ENCODE measurements at places on chromosomes 13 and 19.

DNA sequence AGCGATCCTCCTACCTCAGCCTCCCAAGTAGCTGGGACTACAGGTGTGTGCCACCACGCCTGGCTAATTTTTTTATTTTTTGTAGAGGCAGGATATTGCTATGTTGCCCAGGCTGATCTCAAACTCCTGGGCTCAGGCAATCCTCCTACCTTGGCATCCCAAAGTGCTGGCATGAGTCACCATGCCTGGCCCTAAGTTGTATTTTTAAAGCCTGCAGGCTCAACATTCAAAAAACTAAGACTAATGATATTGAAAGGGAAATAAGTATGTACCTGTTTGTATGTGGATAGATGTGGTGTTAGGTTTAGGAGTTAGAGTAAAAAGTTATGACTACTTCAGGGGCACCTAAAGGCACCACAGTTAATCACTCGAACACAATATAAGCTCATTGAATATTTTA is 5.4 kb upstream of the IPO5 start:
- DNase-seq, result no peak

GRCh38 chr13:59000770-59001169 is 1163.0 kb downstream of the DIAPH3 start:
- no peak for DNase-seq

- no peak for DNase-seq
Measured at GRCh38 chr13:32752997-32753606, 166.8 kb downstream of the PDS5B start.

GRCh38 chr13:48731957-48732569 is 78.3 kb downstream of the CYSLTR2 start:
- peak; percentile 39 for DNase-seq

GRCh38 chr13:99144306-99144705 is 56.3 kb upstream of the UBAC2 start:
- no peak for DNase-seq

DNA sequence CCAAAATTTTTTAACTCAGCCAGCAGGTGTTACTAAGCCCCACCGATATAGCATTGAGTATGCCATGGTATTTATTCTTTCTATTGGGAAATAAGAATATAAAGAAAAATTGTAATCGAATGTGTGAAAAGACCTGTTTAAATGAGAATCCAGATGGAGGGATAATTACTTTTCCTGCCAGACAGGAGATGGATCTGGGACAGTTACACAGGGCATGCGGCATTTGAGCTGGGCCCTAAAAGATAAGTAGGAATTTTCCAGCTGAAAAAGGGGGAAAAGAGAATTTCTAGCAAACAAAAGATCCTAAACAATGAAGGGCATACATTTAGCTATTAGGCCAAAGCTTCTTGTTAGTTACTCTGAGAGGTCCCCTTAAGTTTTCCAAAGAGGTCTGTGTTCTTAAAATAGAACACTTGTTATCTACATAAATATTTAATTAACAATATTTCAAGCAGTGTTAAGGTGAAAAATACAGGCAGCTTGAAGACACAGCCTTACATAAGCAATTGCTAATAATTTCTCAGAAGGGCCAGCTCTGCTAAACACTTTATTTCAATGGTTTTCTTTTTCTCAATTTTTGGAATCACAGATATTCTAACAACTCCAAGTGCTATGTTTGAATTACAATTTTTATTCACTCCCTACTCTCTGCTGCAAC is 63.7 kb downstream of the TBC1D4 start:
- DNase-seq, result no peak

DNA sequence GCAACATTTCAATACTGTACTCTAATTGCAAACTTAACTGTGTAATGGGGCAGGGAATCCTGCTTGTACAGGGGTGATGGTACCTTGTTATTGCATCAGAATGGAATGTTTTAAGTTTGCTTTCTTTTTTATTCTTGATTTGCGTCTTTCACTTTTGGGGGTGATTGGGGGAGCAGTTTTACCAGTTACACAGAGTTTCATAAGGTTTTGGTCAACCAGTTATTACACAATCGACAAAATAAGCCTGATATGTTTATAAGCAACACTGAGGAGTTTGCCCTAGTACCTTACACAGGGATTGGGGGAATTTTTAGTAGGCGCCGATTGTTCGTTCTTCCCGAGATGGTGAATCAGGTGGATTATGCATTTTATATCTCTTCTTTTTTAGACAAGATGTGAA is 2.7 kb downstream of the KLF5 start:
- DNase-seq, result peak; percentile 9

DNA sequence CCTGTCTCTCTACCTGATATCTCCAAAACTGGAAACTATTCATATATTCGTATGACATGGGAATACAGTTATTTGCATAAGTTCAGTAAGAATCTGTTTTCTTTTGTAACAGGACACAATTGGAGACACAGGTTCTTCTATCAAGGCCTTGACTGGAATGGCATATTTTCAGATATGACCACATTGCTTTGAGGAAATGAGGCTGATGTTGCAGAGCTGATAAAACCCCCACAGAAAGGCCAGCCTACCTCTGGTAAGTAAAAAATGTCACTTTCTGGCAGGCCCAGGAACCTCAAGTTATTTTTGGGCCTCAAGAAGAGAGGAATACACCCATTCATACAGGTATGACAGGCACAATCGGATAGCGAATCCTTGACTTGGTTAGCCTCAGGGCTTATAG is 29.5 kb upstream of the KBTBD6 start:
- no peak for DNase-seq

GRCh38 chr19:13958043-13958442 is 5.7 kb downstream of the DCAF15 start:
- DNase-seq, result no peak

DNA sequence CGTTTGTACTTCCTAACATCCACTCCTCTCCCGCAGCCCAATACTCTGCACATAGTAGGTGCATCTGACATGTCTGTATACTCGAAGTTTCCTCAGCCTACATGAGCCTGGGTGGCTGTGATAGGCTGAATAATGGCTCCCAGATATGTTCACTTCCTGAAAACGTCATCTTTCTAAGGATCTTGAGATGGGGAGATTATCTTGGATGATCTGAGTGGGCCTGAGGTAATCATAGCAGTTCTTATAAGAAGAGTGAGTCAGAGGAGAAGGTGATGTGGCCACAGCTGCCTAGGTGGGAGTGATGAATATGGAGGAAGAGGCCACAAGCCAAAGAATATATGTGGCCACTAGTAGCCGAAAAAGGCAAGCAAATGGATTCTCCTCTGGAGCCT is 84.2 kb downstream of the AKAP11 start:
- DNase-seq, result no peak

DNA sequence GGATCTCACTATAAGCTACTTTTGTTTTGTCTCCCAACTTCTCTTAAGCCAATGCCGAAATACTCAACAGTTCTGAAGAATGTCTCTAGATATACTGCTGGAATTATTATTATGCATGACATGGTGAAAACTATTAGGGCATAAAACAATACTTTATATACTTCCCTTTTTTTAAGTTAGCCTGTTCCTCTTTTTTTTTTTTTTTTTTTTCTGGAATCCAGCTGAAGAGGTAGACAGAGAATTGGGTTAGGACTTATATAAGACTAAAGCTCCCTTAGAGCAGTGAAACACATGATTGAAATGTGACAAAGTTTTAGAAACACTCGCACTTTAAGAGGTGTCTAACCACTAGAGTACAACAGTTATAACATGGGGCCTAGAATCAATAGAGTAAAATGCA is 850.9 kb upstream of the PCDH9 start:
- no peak for DNase-seq

DNA sequence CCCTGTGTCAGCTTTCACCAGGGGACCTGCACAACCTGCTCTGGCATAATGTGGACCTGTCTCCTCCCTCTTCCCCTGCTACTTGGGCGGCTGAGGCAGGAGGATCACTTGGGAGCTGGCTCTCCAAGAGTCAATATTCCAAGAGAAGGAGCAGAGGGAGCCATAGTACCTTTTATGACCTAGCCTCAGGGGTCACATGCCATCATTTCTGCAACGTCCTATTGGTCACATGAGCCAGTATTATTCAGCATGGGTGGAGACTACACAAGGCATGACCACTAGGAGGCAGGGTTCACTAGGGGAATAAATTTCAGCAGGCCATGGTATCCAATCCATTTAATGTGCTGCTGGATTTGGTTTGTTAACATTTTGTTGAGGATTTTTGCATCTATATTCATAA is 12.0 kb upstream of the SHFL start:
- peak; percentile 52 for DNase-seq

- DNase-seq, result no peak
Measured at GRCh38 chr13:49315756-49316482, 68.2 kb downstream of the CDADC1 start.

GRCh38 chr19:8337728-8338127 is 5.3 kb downstream of the KANK3 start:
- DNase-seq, result no peak

- peak; percentile 46 for DNase-seq
Measured at GRCh38 chr19:633786-634639, 676 bp upstream of the POLRMT start.

DNA sequence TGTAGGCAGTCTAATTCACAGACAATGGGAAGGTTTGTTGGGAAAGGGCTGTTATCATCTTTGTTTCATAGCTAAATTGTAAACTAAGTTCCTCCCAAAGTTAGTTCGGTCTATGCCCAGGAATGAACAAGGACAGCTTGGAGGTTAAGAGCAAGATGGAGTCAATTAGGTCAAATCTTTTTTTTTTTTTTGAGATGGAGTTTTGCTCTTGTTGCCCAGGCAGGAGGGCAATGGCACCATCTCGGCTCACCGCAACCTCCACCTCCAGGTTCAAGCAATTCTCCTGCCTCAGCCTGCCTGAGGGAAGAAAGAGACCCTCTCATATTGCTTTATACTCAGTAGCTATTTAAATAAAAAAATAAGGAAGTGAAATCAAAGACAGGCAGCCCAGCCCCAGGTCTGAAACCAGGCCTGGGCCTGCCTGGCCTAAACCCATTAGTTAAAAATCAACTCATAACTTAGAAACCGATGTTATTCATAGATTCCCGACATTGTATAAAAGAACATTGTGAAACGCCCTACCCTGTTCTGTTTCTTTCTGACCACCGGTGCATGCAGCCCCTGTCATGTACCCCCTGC is 297.4 kb upstream of the SGCG start:
- DNase-seq, result no peak

- DNase-seq, result peak; percentile 94
Measured at GRCh38 chr13:93227280-93227877, 772 bp downstream of the GPC6 start.

GRCh38 chr19:5340637-5341447 is at the start of gene PTPRS:
TSS of gene PTPRS (minus strand) at chr19:5340812. CDS start at chr19:5286140, 54,672 bp downstream.
- peak; percentile 87 for DNase-seq

DNA sequence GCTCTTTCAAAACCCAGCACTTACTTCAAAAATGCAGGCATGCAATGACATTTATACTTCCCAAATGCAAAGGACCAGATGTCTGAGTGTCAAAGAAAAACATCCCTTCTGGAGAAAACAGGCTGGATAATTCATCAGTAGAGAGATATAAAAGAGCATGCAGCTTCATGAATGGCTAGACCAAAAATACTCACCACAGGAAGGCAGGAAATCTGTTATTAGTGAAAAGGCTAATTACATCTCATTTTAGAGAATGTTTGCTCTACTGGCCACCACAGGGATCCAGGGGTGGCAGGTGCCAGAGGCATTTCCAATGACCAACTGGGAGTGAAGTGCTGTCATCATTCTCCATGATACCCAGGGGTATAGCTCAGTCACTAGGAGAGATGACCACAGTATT is 106.5 kb downstream of the LHFPL6 start:
- DNase-seq, result peak; percentile 94

GRCh38 chr13:39685652-39686051 is 30.2 kb downstream of the COG6 start:
- DNase-seq, result no peak

GRCh38 chr13:40406405-40407120 is 259.9 kb downstream of the FOXO1 start:
- DNase-seq, result no peak

GRCh38 chr13:77915686-77916085 is 2.9 kb downstream of the EDNRB start:
- DNase-seq, result no peak

DNA sequence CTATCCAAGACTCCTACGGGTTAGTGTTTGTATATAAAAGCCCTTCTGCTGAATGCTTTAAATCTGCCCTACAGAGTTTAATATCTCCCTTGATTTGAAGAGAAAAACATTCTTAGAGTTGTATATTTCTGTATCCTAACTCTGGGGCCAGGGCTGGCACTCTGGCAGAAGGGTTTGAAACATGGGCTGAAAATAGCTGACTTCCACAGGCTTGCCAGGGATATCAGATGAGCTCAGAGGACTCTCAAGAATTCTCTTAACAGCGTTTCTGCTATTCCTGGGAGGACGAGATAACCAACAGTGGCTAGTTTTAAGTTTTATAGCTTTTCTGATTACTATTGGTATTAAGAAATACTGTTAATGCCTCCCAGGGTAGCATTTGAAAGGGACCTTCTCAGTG is 127.5 kb downstream of the LIG4 start:
- DNase-seq, result no peak

DNA sequence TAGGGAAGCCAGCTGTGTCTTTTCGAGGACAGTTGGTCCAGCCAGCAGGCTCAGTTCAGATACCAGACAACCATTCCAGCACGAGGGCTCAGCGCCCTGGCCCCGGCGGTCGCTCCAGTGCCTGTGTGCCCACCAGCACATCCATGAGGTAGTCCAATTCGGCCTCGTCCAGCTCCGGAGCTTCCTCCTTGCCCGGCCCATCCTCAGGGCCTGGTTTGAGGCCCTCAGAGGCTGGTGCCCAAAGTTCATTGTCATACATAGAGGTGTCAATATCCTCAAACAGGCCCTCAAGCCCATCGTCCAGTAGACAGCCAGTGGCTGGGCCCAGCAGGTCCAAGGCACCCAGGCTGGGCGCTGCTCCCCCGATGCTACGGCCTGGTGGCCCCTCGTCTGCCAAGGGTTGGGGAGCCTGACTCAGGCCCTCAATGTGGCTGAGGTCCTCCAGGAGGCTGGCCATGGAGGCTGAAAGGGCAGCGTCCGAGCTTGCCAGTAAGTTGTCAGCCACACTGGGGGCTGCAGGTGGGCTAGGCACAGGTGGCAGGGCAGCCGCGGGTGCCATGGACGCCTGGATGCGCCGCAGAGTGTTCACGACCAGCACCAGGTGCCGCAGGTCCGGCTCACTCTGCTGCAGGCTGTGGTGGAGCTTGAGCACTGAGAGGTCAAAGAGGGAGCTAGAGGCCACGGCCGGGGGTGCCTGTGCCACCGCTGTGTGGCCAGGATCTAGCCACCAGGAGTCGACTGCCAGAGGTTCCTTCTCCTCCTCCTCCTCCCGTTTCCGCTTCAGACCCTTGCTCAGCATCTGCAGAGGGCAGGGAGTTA is 2.8 kb downstream of the SERTAD1 start:
- DNase-seq, result no peak

- peak; percentile 8 for DNase-seq
Measured at GRCh38 chr13:53311561-53311960, 282.9 kb downstream of the OLFM4 start.

DNA sequence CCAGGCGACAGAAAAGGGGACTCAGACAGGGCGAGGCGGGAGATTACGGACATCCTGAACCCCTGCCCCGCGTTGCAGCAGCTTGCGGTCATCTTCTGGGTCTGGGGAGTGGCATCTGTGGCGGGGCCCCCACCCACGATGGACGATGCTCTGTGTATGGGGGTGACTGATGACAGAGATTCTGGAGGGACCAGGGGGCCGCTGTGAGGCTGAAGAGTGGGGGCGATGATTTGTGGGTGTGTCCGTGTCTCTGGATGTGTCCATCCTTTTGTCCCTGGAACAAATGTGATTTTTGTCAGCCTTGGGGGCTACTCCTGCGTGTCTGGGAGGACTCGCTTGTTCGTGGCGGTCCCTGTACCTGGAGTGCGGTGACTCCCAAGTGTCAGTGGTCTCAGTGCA is 17.7 kb downstream of the ZNF77 start:
- no peak for DNase-seq
